ENCODE measurements at places on chromosomes 3 and 15. TPM values are rescaled to one million over a fixed set of nuclear protein-coding genes. Genes with fewer than 3 reads are reported as not detected.

GRCh38 chr15:96720251-96720650 is 389.8 kb downstream of the NR2F2 start:
- DNase-seq: no peak

DNA sequence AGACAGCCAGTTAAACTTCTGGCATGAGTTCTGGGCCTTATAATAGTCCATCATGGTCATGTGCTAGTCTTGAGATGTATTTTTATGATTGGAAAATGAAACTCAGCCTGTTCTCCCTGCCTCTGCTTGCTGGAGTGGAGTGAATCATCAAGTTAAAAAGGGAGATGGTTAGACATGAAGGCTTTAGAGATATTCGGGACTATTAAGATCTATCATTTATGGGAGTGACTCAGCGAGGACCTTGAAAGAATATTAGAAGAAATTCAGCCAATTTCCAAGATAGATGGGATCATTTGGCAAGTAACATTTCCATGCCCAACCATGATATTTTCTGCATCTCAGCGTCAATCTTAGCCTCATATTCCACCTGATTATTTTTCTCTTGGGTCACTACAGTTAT is 79.8 kb downstream of the AGBL1 start:
- DNase-seq: no peak

GRCh38 chr3:24972491-24972890 is 455.6 kb upstream of the RARB start:
- no peak for DNase-seq

Gene SPSB4
- polyA plus RNA-seq: 14.5 TPM

DNA sequence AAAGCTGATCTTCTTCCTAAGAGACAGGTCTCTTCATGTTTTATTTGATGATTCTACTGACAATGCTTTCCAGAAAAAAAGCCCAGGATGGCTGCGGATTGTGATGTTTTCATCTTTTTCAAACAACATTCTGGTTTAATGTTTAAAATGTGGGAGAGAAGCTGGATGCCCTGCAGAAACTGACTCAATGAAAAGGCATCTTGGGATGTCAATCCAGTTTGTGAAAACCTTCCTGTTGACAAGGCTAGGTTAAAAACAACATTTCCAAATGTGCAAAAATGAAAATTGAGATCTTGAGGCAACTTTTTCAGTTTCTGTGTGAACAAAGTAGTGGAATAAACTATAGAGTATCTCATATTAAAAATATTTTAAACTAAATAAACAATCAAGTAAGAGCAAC is 156.0 kb upstream of the MRPL3 start:
- no peak for DNase-seq

DNA sequence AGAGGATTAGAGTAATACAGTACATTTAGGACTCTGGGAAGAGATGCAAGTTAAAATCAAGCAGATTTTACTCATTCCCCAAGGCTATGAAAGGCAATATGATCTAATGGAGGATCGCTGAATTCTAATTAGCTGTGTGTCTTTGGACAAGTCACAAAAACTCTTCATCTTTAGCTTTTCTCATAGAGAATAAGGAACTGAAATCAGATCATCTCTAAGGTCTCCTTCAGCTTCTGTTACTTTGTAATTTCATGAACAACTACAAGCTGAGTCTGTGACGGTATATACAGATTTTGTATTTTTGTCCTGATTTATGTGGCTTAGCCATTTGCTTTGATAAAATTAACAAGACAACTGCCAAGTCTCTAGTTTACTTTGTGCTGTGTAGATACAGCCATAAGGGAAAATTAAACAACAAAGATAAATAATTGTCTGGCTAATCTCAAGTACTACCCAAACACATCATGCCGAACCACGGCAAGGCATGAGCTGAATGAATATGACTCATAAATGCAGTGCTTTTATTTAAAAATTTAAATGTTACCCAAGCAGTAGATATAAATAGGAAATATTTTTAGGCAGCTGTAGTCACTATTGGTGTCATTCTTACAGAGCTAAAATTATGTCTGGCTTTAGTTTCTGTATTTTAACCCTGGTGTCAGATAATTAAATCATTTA is 81.5 kb downstream of the GAP43 start:
- no peak for DNase-seq

Gene SI
- not detected for polyA plus RNA-seq

DNA sequence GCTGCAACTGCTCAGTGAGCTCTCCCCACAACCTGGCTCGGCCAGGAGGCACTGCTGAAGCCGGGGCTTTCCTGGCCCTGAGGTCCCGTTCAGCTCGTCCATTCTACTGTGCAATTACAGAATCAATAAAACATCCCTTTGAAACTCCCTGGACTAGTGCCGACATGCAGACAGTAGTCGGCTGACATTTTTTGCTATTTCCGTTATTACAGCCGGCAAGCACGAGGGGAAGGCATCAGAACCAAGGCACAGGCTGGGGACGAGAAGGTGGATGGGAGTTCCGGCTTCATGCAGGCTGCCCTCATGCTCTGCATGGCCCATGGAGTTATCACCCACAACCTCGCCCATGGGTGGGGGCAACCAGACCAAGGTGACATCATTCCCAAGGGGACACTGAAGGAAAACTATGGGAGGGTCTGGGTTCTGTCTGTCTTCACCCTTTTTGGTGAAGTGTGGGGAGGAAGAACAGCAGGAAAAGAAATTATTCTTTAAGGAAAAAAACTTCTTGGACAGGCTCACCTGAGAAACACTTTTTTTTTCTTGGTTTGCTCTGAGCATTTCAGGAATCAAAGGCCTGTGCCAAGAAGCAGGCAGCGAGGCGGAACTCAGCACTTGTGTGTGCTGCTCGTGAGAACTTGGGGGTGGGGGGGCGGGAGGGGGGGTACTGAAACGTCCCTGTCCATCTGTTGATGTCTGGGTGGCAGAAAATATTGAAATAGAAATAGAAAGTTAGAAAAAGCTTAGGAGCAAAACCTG is 154.5 kb downstream of the FOXP1 start:
- DNase-seq: no peak

All from left renal pelvis (tissue), 4 donors.